ENCODE measurements at places on chromosomes 3 and 15.

DNA sequence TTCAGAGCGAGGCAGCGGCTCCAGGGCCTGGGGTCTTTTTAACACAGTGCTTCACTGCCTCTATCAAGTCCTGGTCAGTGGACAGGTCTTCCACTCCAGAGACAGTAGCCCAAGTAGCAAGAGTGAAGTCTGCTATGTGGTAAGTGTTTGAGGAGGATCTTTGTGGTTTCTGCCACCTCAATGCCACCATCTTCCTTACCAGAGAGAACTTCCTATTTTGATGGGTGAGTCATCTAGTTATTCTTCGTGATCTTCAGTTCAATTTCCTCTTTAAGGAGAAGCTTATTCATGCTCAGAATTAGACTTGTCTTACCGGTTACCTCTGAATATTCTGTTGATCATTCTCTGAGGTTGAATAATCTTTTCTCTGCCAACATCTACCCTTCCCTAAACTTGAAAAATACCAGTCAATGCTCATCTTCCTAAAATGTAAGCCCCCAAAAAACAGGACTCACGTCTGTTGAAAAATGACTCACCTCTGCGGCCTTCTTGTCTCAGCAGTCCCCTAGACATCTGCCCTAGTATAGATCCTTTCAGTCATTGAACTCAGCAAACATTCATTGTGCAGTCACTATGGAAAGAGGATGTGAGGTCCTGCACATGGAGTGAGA lies 32.2 kb upstream of the BCL6 start:
- no peak for DNase-seq

DNA sequence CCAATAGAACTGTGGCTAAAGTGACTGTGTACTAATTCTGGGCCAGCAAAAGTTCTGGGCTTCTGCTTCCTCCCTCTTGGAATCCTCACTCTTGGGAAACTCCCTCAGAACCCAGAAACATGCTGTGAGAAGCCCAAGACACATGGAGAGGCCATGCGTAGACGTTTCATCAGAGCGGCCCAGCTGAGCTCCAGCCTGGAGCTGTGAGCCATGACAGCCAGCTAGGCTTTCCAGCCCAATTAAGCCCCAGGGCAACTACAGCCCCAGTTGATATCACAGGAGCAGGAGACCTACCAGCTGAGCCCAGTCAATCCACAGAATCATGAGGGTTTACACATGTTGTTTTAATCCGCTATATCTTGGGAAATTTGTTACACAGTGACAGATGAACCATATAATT lies 43.6 kb upstream of the CNOT10 start:
- no peak for DNase-seq

GRCh38 chr3:107263269-107264021 lies 113.8 kb upstream of the CCDC54 start:
- no peak for DNase-seq

- no peak for DNase-seq
These were observed 285.0 kb upstream of the ADAMTS9 start for GRCh38 chr3:64972793-64973192.

GRCh38 chr3:176328198-176328597 lies 869.1 kb downstream of the TBL1XR1 start:
- DNase-seq, result no peak

DNA sequence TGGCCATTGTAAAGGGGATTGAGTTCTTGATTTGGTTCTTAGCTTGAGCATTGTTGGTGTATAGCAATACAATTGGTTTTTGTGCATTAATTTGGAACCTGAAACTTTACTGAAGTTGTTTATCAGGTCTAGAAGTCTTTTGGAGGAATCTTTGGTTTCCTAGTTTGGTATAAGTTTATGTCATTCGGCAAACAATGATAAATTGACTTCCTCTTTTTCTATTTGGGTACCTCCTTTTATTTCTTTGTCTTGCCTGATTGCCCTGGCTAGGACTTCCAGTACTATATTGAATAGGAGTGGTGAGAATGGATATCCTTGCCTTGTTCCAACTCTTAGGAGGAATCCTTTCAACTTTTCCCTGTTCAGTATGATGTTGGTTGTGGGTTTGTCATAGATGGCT lies 32.1 kb downstream of the SPESP1 start:
- DNase-seq, result no peak

DNA sequence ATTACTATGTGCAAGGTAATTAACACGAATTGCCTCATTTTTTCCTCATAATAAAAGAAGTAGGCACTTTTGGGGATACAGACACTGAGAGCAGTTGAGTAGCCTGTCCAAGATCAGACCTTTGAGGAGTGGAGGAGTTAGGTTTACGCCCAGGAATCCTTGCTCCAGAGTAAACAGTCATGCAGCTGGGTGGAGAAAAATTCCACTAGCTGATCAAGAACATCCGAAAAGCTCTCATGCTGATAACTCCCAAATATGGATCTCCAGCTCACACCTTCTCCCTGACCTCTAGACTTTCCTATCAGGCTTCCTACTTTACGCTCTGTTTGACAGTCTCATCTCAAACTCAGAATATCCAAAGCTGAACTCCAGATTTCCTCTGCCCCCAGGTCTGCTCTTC lies 53.3 kb downstream of the ST6GAL1 start:
- no peak for DNase-seq

GRCh38 chr3:129824926-129825541 lies 68.5 kb downstream of the TMCC1 start:
- no peak for DNase-seq

- DNase-seq, result no peak
These were observed 133.1 kb upstream of the IGSF10 start for GRCh38 chr3:151593928-151594327.

DNA sequence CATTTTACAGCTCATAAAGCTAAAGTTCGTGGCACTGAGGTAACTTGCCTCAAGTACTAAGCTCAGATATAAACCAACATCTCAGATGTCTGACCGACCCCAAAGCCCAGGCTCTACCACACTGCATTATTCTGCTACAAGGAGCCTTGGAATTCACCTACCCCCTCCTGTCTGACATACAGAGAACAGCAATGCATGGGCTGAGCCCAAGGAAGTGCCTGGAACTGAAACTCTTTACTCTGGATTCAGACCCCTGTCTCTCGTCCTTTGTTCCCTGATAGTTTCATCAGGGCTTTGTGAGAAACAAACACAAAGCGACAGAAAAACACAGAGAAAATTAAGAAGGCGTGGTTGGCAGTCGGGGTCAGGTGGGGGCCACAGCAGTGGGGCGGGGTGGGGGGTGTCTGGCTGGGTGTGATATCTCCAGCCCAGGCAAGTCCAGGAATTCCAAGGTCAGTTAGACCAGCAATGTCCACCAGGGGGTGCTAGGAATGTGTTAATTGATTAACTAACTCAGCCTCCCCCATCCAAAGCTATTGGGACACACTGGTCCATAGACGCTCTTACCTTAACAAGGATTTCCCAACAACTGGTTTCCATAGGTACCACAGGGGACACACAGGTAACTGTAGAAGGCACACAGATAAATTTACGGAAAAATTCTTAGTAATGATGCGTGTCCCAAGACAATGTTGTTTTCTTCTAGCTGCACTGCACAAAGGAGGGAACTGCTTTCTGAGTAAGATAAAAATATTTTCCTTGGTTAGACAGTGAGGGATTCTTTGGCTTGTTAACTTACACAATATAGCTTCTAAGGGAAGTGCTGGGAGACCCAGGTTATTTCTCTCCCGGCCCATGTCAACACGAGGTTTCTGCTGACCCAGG lies 18.8 kb upstream of the SSUH2 start:
- peak; percentile 8 for DNase-seq

- no peak for DNase-seq
These were observed 328.3 kb downstream of the OXSM start for GRCh38 chr3:26118165-26118564.

DNA sequence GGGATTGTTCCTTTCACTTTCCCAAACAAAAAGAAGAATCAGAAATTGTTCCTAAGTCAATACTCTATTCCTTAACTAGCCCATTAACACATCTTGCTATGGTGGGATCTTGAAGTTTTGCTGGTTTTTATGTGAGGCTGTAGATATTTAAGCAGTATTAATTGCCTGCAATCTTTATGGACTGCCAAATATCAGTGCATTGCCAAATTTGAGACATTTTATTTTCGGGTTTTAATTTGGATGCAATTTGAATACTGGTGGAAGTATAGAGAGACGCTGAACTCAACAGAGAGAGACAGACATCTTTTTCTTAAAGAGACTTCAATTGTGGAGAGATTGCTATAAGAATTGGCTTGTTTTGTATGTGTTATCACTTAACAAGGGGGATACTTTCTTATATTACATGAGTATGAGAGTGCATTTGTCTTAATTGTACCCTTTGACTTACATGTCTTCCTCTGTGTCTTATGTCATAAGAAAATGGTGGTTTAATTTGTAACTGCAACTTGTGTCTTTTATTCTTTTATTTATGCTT lies 10.0 kb downstream of the CADM2 start:
- DNase-seq, result no peak

GRCh38 chr3:184323696-184324095 lies 9.3 kb downstream of the EIF4G1 start:
- DNase-seq, result no peak

Measured in NCI-H1048 (cell line).